ENCODE measurements at places on chromosomes 1 and 21. TPM values are rescaled to one million over a fixed set of nuclear protein-coding genes. Genes with fewer than 3 reads are reported as not detected.

- no peaks in the 10 kb centered on the region for H3K36me3 ChIP-seq
- no peak overlapping the region for H3K4me3 ChIP-seq
- H3K4me1 ChIP-seq, result peaks cover 17% of the 10 kb centered on the region
- DNase-seq, result no peak
- H3K27ac ChIP-seq, result no peak overlapping the region
- H3K27me3 ChIP-seq, result no peaks in the 10 kb centered on the region
These were observed 16.3 kb upstream of the ERVH48-1 start for GRCh38 chr21:42941696-42942085.

DNA sequence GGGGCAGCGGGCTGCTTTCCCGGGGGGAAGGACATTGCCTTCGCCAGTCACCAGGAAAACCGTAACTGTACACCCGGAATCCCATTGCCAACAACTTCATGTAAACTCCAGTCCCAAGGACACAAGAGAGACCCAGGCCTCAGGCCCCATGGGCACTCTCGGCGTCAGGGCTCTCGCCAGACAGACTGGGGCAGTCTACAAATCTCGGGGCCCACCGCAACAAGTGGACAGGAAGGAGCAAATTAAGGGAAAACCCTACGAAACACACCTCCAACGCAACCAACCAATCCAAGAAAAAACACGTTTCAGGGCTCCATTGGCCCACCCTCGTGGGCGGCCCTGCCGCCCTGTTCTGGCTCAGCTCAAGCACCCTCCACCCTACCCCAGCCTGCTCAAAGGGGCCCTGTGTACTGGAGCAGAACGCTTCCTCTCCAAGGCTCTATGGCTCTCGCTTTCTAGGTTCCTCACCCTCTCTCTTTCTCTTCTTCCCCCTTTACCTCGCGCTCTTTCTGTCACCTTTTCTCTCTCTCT lies 4.6 kb upstream of the ZNF678 start:
- no peak overlapping the region for H3K27ac ChIP-seq
- no peaks in the 10 kb centered on the region for H3K27me3 ChIP-seq
- no peaks in the 10 kb centered on the region for H3K4me1 ChIP-seq
- no peak overlapping the region for H3K4me3 ChIP-seq

DNA sequence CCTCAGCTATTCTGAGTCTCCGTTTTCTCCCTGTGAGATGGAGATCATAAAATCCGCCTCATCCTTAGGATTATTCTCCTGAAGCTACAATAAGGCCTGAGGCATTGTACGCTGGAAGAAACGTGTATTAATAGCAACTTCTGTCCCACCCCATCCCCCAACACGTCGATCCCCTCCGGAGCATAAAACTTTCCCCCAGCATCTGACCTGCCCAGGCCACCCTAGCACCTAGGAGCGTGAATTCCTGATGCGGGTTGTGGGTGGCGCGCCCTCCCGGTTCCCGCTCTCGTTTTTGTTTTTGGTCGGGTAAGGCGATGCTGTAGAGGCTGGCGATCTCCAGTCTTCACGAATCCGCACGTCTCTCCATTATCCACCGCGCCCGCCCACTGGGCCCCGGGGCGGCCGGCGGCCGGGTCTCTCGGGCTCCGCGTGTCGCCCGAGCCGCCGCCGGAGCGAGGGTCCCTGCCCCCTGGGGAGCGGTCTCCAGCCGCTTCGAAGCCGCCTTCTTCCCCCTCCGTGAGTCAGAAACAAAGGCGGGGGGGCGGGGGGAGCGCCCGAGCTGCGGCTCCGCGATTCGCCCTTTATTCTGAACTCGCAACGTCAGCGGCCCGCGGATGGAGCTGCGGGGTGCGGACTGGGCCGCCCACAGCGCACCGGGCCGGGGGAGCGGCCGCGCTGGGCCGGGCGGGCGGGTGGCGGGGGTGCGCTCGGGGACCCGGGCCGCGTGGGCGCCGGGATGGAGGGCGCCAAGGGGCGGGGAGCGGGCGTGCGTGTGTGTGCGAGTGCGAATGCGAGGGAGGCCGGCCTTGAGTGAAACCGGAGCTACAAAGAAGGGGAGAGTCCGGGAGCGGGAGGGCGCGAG lies at the start of gene PLEKHO1:
Gene PLEKHO1 (plus strand): TSS at position 646 of the 862 bp plus-strand sequence. CDS start 342 bp downstream, outside the sequence.
- no peak within 1 kb of the TSS for H3K27ac ChIP-seq
- peaks cover 7% of the 10 kb centered on the region for H3K4me1 ChIP-seq
- peak within 1 kb of the TSS; percentile 66 for H3K4me3 ChIP-seq
- DNase-seq, result peak; percentile 54
- peaks cover 16% of the 10 kb centered on the region for H3K36me3 ChIP-seq

GRCh38 chr1:98210064-98210463 lies 289.2 kb upstream of the DPYD start:
- DNase-seq, result peak; percentile 15
- H3K27me3 ChIP-seq, result no peaks in the 10 kb centered on the region
- peak overlapping the region; percentile 75 for H3K27ac ChIP-seq
- H3K4me3 ChIP-seq, result peak overlapping the region; percentile 52
- peaks cover 26% of the 10 kb centered on the region for H3K4me1 ChIP-seq
- H3K36me3 ChIP-seq, result no peaks in the 10 kb centered on the region

DNA sequence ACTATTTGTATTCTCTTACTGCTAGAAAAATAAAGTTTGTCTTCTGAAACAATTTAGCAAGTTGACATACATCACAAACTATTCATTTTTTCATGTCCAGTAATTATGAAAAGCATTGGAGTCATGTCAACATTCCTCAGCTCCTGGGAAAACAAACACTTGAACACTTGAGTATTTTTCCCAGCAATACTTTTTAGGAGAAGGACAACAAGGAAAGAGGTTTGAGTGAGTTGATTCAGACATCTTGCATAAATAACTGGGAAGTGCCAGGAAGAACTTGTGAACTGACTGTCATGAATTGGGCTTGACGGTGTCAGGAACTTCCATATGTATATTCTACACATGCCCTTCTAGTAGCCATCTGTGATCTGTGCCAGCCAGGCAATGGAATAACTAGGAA lies 195.6 kb downstream of the HMCN1 start:
- H3K27ac ChIP-seq, result no peak overlapping the region
- no peaks in the 10 kb centered on the region for H3K4me1 ChIP-seq
- no peak for DNase-seq
- no peaks in the 10 kb centered on the region for H3K36me3 ChIP-seq
- H3K27me3 ChIP-seq, result no peaks in the 10 kb centered on the region

Gene TDRD5
- total RNA-seq, result not detected
